ENCODE measurements at places on chromosomes 5 and 9.
A peak's percentile ranks its signal among the peaks of the same experiment; 100 is the strongest.

DNA sequence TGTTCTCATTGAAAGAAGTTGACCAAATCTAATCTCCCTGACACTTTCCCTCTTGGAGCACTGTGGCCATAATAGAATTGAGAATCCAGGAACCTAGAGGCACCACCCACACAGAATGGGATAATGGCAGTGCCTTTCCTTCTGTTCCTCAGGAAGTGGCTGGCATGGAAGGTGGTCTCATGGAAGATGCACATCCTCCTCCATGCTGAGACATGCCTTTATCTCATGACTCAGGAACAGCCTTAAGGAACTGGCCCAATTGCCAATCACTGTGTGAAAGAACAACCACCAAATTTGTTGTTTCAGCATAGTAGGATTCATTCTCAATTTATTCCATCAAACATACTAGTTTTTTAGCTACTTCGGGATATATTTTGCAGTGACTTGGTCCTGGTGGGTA lies 137.5 kb upstream of the RASGRF2 start:
- no peak for DNase-seq

- DNase-seq, result no peak
Measured at GRCh38 chr5:147626464-147626863, 116.6 kb upstream of the DPYSL3 start.

DNA sequence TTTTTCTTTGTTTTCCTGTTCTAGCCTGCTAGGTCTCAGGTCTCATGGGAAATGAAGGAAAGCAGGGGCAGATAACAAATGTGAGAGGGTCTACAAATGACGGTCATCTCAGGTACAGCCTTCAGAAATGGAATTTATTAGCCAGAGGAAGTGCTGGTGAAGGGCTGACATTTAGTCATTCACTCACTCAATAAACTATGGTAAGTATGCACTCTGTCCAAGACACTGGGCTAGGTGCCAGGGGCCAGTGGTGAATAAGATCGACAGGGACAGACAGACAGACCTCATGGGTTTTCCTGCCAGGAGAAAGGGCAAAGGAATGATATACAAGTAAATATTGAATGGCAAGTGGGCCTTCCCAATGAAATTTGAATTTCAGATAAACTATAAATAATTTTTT lies 6.3 kb downstream of the PDE6A start:
- no peak for DNase-seq

GRCh38 chr9:82721593-82721992 lies 341.3 kb downstream of the RASEF start:
- DNase-seq, result no peak

- DNase-seq, result peak; percentile 15
Measured at GRCh38 chr5:179171251-179171815, 111.2 kb downstream of the ZNF354C start.

DNA sequence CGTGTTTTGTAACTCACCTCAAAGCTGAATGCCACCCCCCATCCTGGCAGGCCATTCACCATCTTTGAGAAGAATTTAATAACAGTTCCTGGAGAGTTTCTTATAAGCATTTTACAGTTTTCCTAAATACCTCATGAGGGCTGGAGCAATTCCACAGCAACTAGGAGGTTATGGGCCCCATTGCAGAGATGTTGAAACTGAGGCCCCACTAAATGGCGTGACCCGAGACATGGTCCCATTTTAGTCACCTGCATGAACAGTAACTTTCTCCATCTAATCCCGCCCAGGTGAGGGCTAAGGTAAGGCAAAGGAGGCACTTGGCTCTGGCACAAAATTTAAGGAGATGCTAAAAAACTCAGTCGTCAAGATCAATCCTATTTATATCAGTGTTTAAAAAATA lies 77.5 kb downstream of the PPARGC1B start:
- DNase-seq, result no peak

DNA sequence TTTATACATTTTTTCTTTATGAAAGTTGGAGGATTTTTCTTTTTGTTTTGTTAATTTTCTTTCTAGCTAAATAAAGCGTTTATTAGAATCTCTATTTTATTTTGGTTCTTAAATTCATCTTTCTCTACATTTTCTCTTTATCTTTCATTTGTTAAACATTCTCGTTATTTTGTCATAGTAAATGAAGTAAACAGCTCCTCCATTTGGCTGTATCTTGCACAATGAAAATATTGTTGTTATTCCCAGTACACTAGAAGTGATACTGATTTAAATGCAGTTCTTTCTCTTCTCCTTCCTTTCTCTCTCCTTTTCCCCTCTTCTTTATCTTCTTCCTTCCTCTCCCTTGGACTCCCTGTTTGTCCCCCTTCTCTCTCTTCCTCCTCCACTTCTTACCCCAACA lies 88.8 kb downstream of the FER start:
- no peak for DNase-seq

GRCh38 chr9:20980832-20981455 lies 50.5 kb downstream of the HACD4 start:
- DNase-seq, result peak; percentile 29

DNA sequence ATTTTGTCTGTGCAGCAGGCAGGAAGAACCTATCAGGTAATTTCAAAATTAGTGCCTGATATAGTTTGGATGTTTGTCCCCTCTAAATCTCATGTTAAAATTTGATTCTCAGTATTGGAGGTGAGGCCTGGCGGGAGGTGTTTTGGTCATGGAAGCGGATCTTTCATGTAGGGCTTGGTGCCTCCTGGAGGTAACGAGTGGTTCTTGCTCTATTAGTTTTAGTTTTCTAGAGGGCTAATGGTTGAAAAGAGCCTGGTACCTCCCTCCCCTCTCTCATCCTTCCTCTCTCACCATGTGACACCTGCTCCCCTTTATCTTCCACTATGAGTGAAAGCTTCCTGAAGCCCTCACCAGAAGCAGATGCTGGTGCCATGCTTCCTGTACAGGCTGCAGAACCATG lies 106.3 kb downstream of the DRD1 start:
- no peak for DNase-seq

DNA sequence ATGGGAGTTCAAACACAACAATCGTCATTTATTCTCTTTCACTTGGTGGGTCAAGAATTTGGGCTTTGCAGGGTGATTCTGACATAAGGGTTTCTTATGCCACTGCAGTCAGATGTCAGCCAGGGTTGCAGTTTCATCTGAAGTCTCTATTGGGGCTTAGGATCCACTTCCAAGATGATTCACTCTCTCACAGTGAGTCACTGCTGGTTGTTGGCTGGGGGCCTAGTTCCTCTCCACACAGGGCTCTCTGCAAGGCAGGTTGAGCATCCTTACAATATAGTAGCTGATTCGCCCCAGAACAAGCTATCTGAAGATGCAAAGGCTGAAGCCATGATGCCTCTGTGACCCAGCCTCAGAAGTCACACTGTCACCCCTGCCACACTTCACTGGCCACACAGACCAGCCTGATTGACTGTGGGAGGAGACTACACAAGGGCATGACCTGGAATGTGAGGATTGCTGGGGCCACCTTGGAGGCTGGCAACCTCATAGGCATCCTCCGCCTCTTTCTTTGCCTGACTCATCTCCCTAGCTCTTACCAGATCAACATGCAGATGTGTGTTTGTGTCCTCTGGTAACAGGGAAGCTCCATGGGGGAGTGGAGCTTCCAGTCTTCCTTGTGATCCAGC lies 4.5 kb upstream of the CARD19 start:
- peak; percentile 41 for DNase-seq

DNA sequence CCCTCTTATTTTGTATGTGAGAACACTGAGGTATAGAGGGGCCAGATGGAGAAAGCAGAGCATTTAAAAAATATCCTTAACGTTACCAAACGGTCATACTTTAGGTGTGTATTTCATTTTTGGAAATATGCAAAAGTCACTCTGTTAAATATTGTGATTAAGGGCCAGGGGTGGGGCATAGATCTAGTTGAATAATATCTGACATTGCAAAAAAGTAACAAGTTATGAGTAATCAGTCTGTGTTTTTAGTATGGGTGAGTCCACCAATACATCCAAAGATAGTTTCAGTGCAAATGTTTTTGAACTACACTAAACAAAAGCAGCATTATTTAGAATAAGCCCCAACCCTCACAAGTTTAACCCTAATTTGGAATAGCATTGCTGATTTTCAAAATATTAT lies 45.3 kb upstream of the CCDC112 start:
- DNase-seq, result no peak

DNA sequence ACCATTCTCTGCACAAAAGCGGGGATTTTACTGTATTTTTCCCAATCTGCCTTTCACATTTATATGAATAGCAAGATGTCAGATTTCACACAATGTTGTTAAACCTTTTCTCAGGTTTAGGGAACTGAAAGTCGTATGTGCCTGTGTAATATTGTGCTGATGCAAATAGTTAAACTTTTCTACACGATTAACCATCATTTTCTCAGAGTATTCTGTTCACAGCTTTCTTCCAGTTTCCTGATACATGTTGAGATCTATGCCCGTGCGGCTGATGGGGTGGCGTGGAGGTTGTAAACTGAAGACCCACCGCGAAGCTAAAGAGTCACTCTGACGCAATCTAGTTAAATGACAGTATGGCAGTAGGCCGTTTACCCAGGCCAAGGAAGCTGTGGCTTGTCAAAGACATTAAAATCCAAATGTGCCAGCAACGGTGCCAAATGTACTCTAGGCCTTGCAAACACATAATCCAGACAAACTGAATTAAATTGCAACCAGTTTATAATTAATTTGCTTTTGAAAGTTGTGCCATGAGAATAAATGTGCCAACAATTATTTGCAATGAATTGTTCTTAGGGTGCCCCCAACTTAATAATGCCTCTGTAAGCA lies 145.7 kb downstream of the EBF1 start:
- no peak for DNase-seq

- DNase-seq, result peak; percentile 2
Measured at GRCh38 chr9:135034106-135034505, 53.4 kb upstream of the OLFM1 start.

DNA sequence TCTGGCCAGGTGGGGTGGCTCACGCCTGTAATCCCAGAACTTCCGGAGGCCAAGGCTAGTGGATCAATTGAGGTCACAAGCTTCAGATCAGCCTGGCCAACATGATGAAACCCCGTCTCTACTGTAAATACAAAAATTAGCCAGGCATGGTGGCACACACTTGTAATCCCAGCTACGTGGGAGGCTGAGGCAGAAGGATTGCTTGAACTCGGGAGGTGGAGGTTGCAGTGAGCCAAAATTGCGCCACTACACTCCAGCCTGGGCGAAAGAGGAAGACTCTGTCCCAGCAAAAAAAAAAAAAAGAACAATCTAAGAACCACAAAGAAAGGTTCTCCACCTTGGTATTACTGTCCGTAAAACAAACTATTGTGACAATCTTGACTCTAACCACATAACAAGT lies 9.7 kb downstream of the MYO10 start:
- DNase-seq, result no peak

GRCh38 chr5:177049285-177049684 lies 26.8 kb downstream of the ZNF346 start:
- no peak for DNase-seq

GRCh38 chr5:59597690-59598546 lies 295.6 kb downstream of the PDE4D start:
- no peak for DNase-seq

DNA sequence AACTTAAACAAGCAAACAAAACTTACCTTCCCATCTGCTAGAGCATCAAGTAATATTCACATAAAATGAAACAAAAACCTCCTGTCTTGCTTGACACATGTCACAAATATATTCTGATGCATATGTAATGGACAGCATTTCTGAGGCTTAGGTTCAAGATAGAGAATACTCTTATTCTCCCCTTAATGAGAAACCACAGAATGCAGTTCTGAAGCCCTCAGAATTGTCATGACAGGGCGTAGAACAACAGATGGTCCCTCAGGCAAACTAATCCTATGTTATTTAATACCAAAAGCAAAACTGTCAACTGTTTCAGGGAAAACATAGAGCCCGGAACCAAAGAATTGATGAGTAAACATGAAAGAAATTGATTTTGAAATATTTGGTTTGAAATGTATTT lies 229.9 kb upstream of the RIOK2 start:
- no peak for DNase-seq
